ENCODE measurements at places on chromosomes 16 and 17. TPM values are rescaled to one million over a fixed set of nuclear protein-coding genes. Genes with fewer than 3 reads are reported as not detected.

GRCh38 chr17:43695970-43696865, 34.5 kb upstream of the MEOX1 start:
- no peaks in the 10 kb centered on the region for H3K36me3 ChIP-seq
- no peaks in the 10 kb centered on the region for H3K27me3 ChIP-seq
- peak; percentile 64 for DNase-seq

DNA sequence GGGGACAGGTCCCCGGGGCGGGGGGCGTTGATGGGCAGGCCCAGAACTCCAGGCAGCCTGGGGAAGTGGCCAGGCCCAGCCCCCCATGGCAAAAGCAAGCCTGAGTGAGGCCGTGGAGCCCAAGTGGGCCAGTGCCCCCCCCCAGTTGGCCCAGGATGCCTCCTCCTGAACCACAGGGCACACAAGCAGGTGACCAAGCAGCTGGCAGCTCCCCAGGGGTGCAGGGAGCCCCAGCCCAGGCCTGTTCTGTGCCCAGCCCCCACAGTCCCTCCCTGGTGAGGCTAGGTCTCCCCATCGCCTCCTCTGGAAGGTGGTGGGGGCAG, 38.2 kb upstream of the PVALEF start:
- H3K27ac ChIP-seq: no peak overlapping the region
- DNase-seq: no peak
- peaks cover 6% of the 10 kb centered on the region for H3K4me1 ChIP-seq
- no peak overlapping the region for H3K4me3 ChIP-seq

- DNase-seq: peak; percentile 72
- H3K36me3 ChIP-seq: no peaks in the 10 kb centered on the region
These were observed 544 bp downstream of the CYB561 start for GRCh38 chr17:63445571-63445953.

DNA sequence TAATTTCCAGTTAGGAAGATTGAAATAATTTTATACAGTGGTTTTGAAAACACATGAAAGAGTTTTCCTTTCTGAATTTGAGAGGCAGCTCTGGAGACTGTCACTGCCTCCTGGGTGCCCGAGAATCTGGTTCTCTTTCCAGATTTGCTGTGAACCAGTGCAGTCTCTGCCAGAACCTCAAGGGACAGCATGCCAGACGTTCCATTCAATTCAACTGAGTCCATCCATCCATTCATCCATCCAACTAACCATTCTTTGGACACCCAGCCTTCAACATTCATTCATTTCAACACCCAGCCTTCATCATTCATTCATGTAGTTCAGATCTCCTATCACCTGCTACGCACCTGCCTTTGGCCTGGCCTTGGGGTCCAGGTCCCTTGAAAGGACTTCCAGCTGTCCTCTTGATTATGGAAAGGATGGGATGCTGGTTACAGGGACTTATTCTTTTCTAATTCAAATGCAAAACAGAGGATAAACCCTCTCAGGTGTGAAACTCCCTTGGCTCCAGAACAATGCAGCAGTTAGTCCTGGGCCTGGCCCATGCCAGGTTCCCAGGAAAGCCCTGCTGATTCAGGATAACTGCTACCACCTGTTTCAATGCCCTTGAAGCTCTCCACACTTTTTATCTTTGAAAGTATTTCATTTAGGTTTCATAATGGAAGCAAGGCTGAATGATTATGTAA, 68.7 kb downstream of the WSCD1 start:
- no peak overlapping the region for H3K4me3 ChIP-seq
- H3K27me3 ChIP-seq: peaks cover 2% of the 10 kb centered on the region
- no peaks in the 10 kb centered on the region for H3K36me3 ChIP-seq
- no peak overlapping the region for H3K27ac ChIP-seq

DNA sequence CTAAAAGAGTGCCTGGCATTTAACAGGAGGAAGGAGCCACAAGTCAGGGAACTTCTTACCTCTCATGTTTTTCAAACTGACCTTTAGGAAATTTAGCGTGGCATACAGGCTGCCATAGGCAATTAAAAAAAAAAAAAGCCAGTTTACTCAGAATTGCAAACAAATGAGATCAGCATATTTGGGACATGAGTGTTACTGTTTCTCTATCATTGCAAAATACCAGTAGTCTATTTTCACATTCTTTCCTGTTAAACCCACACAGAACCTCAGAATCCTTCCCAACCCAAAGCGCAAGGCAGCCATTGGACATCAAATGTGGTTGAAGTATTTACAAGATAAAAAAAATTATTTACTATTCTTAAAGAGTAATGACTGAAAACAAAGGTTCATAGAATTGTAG, 366.4 kb upstream of the DYNLRB2 start:
- H3K4me3 ChIP-seq: no peak overlapping the region
- H3K27ac ChIP-seq: no peak overlapping the region
- peaks cover 6% of the 10 kb centered on the region for H3K27me3 ChIP-seq
- no peak for DNase-seq

DNA sequence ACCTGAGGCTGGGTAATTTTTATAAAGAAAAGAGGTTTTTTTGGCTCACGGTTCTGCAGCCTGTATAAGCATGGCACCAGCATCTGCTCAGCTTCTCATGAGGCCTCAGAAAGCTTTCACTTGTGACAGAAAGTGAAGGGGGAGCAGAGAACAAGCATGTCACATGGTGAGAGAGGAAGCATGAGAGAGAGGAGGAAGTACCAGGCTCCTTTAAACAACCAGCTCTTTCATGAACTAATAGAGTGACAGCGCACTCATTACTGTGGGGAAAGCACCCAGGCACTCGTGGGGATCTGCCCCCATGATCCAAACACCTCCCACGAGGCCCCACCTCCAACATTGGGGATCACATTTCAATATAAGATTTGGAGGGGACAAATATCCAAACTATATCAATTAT, 86.8 kb downstream of the USP32 start:
- peaks cover 3% of the 10 kb centered on the region for H3K4me1 ChIP-seq
- H3K27me3 ChIP-seq: no peaks in the 10 kb centered on the region
- no peaks in the 10 kb centered on the region for H3K36me3 ChIP-seq
- no peak overlapping the region for H3K27ac ChIP-seq
- peak; percentile 16 for DNase-seq

DNA sequence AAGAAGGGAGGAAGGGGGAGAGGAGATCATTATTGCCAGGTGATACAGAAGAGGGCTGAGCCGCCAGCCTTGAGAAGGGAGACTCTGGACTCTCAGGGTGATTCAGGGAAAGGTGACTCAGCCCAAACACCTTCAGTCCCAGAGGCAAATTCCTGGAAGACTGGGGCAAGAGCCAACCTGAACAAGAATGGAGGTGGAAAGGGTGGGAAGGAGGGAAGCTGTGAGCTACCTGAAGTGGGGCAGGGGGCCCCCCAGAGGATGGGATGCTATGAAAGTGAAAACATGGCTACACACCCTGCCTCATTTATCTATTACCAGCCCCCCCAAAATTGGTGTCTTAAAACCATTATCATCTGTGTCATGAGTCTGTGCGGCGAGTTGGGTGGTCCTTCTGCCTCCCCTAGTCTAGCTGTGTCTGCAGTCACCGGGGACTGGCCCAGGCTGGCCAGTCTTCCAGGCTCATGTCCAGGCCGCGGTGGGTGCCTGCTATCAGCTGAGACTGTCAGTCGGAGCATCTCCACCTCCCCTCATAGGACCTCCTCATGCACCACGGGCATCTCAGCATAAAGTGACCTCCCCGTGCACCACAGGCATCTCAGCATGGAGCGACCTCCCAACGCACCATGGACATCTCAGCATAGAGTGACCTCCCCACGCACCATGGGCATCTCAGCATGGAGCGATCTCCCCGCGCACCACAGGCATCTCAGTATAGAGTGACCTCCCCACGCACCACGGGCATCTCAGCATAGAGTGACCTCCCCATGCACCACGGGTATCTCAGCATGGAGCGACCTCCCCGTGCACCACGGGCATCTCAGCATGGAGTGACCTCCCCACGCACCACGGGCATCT, 3.2 kb upstream of the SLC47A2 start:
- no peak overlapping the region for H3K4me3 ChIP-seq
- H3K36me3 ChIP-seq: no peaks in the 10 kb centered on the region
- DNase-seq: no peak
- H3K27me3 ChIP-seq: no peaks in the 10 kb centered on the region

- no peak overlapping the region for H3K4me3 ChIP-seq
- no peak overlapping the region for H3K27ac ChIP-seq
- no peaks in the 10 kb centered on the region for H3K4me1 ChIP-seq
- no peak for DNase-seq
These were observed 35.8 kb upstream of the ADGRG1 start for GRCh38 chr16:57592591-57593003.

Gene TAC4
- not detected for total RNA-seq
